ENCODE measurements at places on chromosomes 12 and 14. TPM values are rescaled to one million over a fixed set of nuclear protein-coding genes. Genes with fewer than 3 reads are reported as not detected.

Gene KCNK13
- not detected for total RNA-seq

Gene BHLHE41
- total RNA-seq = 4.7 TPM

Gene KERA
- not detected for total RNA-seq

DNA sequence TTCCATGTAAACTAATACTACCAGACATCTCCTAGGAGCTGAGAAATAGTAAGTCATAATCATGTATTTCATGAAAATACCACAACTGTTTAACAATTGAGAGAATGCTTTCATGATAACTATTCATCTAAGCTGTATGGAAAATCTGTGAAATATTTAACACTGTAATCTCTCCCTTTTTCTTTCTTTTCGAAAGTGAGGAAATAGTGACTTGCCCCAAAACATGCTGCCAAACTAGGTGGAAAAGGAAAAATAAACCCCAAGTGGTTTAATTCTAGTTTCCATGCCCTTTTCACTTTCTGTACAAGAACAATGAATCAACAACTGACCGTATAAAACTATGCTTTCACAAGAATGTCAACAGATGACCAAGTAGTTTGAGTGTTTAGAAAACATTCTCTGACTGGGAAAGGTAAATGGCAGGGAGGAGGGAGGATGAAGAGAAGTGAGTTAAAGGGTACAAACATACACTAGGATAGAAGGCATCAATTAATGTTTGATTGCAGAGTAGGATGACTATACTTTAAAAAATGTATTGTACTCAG is 147.5 kb upstream of the AVPR1A start:
- DNase-seq = no peak

- DNase-seq = no peak
Observed at GRCh38 chr14:96062010-96062409, 22.8 kb downstream of the C14orf132 start.

- DNase-seq = no peak
Observed at GRCh38 chr14:65354131-65354530, 58.4 kb upstream of the FUT8 start.

DNA sequence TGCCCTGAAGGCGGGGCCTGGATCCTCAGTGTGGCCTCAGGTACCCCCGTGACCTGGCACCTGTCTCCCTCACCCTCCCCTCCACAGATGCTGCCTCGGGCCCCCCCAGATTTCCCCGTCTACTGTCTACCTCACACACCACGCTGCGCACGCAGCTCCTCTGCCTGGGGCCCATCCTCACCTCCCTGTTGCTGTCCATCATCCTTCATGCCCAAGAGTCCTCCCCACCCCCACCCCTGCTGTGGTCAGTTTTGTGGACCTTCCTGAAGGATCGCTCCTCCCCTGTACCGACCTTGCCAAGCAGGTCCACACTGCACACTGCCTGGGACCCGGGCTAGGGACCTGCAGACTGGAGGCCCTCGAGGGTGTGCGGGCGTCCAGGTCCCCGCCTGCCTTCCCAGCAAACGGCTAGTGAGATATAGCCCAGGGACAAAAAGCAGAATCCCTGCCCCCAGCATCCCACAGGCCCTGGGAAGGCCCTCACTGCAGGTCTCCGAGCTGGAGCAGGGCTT is 197.4 kb upstream of the DIO3 start:
- DNase-seq = peak; percentile 58

- peak; percentile 96 for DNase-seq
Observed at GRCh38 chr12:57127726-57128518, at the start of gene LRP1. LRP1 (plus strand) TSS chr12:57128483; CDS start chr12:57128965, 482 bp downstream.

GRCh38 chr12:25806271-25806670 is 152.2 kb upstream of the RASSF8 start:
- no peak for DNase-seq
